ENCODE measurements at places on chromosomes 12 and 14. TPM values are rescaled to one million over a fixed set of nuclear protein-coding genes. Genes with fewer than 3 reads are reported as not detected.

The GLI1 gene
- total RNA-seq: 0.49 TPM

The KRT73 gene
- total RNA-seq: 0.98 TPM

- no peak for DNase-seq
Measured at GRCh38 chr12:51911788-51912711, 4.7 kb downstream of the ACVRL1 start.

- no peak for DNase-seq
Measured at GRCh38 chr12:52147367-52147963, 44.3 kb downstream of the KRT80 start.

DNA sequence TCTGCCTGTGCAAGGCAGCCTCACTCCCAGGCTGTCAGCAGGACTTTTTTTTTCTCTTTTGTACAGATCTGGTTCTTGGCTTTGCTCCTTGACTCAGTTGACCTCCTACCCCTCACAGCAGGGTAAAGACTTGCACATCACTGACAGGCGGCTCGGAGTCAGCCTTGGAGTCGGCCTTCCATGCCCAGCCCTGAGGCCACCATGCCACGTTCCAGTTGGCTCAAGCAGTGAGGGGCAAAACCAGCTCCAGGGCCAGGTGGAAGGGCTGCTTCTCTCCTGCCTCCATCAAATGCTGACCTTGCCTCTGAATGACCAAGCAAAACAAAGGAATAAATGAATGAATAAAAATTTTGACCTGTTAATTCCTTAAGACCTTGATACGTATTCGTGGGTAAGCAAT, 27.6 kb downstream of the JAG2 start:
- no peak for DNase-seq

DNA sequence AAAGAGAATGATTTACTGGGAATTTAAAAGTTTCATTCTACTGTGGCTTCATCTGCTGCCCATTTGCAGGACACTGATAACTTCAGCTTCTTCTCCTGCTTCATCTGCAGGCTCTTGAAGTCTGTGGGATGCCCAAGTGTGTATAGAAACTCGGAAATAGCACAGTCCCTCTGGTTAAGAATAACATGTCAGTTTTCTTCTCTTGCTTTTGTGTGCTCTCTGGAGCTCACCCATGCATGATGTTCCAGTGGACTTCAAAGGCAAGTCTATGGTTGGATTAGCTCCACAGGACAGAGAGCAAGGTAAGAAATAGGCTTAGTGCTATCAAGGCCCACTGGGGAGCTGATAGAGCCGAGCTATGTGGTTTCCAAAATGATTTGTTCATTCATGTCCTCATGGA, 13.7 kb downstream of the RMST start:
- no peak for DNase-seq

DNA sequence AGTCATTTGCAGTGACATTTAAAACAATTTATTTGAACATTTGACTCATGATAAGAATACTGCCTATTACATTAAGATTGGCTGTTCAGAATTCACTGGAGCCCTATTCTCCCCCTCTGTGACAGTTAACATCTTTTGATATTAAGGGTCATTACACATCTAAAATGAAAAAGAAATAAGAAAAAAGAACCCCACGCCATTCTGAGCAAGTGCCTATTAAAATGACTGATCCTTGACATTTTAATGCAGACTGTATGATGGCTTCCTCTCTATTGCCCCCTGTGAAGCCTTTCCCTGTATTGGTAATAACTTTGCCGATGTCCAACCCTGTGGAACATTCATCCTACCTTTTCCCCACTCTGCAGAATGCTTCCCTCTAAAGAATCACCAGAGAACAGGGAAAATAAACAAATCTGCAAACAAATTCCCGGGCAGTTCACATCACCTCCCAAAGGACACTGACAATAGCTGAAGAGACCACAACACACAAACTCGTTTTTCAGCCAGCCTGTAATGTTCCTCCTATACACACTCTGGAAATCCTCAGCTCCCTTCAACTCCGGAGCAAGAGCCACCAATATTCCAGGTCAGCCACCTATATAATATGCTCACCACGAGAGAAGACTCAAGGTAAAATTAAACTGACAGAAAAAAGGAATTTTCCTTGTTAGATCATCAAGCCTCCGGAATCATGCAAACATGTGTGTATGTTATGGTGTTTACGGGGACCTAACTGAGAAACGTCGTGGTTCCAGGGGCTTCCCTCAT, 2.1 kb downstream of the NIN start:
- no peak for DNase-seq

All from activated naive CD4-positive, alpha-beta T cell treated with anti-CD3 and anti-CD28 coated beads, Interleukin-2, amount 50 U/mL, for 72 hours (primary cell).